Stimulated activated CD8-positive, alpha-beta memory T cell treated with anti-CD3 and anti-CD28 coated beads, Interleukin-4, amount 100 ng/mL, for 24 hours (primary cell): ENCODE measurements at places on chromosomes 11 and 22.

GRCh38 chr11:100930185-100930778 is 199.3 kb downstream of the PGR start:
- no peak for DNase-seq

DNA sequence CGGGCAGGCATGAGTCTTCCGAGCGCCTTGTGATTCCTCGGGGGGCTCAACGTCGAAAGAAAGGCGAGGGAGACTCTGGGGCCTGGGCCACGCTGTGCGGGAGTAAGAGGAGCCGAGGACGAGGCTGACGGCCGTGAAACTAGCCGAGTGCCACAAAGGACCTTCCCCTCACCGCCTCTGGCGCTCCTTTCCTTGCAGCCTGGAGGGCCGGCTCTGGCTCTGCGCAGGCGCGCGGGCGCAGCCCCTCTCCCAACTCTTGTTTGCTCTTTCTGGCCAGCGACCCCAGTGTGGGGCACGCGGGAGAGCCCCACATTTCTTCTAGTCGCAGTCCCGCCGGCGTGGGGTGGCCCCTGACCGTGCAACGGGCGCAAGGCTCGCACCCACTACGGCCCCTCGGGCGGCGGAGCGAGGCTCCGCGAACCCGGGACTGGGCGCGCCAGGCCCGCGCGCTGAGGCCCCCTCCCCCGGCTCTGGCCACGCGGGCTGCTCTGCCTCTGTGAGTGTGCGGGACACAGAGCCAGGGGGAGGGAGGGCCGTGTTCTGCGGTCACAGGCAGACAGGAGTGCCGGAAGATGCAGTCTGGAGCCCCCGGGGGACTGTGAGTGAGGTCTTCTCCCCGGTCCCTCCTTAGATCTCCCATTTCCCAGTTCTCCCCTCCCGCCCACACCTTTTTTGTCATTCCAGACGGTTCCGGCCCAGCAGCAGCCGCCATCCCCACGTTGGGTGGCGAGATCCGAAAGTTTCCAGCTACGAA is 1.0 kb upstream of the TOB2 start:
- DNase-seq = peak; percentile 38

GRCh38 chr11:44286268-44286880 is 23.6 kb downstream of the ALX4 start:
- peak; percentile 22 for DNase-seq

- no peak for DNase-seq
Measured at GRCh38 chr11:107598225-107599139, 7.5 kb downstream of the ELMOD1 start.

- no peak for DNase-seq
Measured at GRCh38 chr11:61963282-61964057, 4.0 kb downstream of the FTH1 start.

DNA sequence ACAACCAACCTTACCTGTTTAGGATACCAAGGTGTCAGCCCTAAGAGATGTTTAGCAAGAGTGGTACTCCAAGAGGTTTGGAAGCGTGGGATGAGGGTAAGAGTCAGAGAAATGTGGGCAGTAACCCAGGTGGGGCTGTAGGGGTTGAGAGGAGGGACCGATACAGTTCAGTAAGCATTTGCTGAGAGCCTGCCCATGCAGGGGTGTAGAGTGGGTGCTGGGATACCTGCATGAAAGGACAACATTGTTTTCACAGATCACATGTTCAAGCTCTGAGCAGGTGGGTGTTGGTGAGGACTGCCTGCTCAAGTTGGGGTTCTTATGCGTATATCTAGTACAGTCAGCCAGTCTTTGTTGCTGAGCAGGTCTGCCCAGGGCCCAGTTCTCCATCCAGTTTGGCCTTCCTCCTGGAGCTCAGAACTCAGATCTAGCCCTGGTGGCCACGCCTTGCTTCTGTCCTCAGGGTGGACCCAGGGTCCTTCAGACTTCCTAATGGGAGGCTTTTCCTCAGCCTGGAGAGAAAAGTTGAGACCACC is 14.8 kb downstream of the PPFIBP2 start:
- no peak for DNase-seq

GRCh38 chr11:74739546-74740270 is 8.5 kb upstream of the CHRDL2 start:
- DNase-seq = no peak

- no peak for DNase-seq
Measured at GRCh38 chr22:44276706-44277356, 35.9 kb downstream of the SHISAL1 start.

DNA sequence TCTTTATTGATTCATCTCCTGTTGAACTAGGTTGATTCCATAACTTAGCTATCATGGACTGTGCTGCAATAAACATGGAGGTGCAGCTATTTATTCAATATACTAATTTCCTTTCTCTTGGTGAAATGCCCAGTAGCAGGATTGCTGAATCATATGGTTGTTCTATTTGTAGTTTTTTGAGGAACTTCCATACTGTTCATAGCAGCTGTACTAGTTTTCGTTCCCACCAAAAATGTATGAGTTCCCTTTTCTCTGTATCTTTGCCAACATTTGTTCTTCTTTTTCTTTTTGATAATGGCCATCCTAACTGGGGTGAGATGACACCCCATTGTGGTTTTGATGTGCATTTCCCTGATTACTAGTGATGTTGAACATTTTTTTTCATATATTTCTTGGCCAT is 87.2 kb upstream of the NAV2 start:
- DNase-seq = no peak

GRCh38 chr22:30396871-30397655 is at the start of gene SEC14L2:
Gene SEC14L2 (plus strand): TSS chr22:30397018. CDS start chr22:30397117, 99 bp downstream.
- DNase-seq = peak; percentile 49

GRCh38 chr11:57303280-57303989 is 21.3 kb downstream of the TNKS1BP1 start:
- no peak for DNase-seq
